ENCODE measurements at places on chromosomes 3 and 15. TPM values are rescaled to one million over a fixed set of nuclear protein-coding genes. Genes with fewer than 3 reads are reported as not detected.

DNA sequence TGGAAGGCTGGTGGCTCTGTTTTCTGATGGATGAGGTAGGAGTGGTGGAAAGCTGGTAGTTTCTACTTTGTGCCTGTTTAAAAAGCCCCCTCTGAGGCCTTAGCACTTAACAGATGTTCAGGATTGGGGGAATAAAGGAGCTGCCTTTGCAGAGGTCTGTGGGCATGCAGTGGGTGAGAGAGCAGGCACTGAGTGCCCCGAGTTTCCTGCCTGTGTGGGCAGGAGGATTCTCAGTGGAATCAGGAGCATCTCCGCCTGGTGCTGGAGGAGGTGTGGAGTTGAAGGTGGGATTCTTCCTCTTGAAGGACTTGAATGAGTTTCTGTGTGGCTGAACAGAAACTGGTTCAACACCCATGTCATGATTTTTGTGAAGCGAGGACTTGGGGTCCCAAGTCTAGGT is 74.3 kb downstream of the IGF1R start:
- DNase-seq: no peak

- no peak for DNase-seq
Observed at GRCh38 chr3:17936736-17937480, 194.5 kb upstream of the TBC1D5 start.

- no peak for DNase-seq
Observed at GRCh38 chr3:14614189-14614588, 37.4 kb upstream of the CCDC174 start.

GRCh38 chr3:52503788-52504424 is 8.8 kb downstream of the STAB1 start:
- no peak for DNase-seq

DNA sequence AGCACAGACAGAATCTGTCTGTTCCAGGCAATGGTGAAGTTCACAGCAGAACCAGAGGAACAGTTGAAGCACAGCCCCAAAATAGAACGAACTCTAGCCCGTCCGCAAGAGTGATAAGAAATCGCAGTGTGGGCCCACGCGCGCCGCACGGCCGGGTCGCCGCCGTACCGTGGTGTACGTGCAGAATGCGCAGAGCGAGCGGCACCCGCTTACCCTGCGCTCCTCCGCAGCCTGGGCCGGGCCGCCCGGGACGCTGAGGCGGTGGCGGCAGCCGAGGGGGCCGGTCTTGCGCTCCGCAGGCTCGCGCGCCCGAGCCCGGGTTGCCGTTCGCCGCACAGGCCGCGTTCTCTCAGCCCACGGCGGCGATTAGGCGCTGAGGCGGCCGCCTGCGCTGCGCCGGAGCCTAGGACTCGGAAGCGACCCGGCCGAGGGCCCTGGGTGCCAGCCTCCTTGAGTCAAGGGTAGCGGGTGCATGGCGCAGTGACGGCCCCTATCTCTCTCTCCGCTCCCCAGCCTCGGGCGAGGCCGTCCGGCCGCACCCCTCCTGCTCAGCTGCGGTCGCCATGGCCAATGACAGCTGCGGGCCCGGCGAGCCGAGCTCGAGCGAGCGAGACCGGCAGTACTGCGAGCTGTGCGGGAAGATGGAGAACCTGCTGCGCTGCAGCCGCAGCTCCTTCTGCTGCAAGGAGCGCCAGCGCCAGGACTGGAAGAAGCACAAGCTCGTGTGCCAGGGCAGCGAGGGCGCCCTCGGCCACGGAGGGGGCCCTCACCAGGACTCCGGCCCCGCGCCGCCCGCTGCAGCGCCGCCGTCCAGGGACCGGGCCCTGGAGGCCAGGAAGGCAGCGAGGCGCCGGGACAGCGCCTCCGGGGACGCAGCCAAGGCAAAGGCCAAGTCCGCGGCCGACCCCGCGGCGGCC is 20.5 kb downstream of the WDR73 start:
- DNase-seq: peak; percentile 53

- no peak for DNase-seq
Observed at GRCh38 chr3:108757404-108757982, at the start of gene RETNLB. Gene RETNLB, minus strand, starts transcription at chr3:108757410. Its CDS starts 225 bp downstream, at chr3:108757185.

DNA sequence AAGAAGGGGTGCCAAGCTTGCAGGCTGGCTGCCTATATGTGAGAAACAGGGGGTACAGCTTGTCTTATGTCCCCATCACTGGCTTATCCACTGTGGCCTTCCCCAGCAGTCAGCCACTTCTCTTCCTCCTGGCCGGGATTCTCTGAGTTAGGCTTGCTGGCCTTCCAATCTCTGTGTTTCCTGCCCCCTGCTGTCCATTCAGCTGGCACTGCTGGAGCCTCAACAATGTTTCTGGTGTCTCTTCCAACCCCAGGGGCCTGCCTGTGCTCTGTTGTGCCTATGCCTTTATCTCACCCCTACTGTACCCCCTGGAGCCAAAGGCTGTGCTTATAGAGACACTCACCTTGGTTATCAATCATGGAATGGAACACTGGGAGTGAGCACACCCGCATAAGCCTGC is 36.5 kb downstream of the ANAPC13 start:
- DNase-seq: no peak

- no peak for DNase-seq
Observed at GRCh38 chr15:60894347-60894746, 334.8 kb downstream of the RORA start.

GRCh38 chr15:40238532-40239403 is at the start of gene PAK6:
Gene PAK6, plus strand, starts transcription at chr15:40239063. Its CDS starts 25,723 bp downstream, at chr15:40264786.
- DNase-seq: no peak

GRCh38 chr3:138781012-138781470 is 53.7 kb downstream of the PIK3CB start:
- DNase-seq: no peak

GRCh38 chr3:108182339-108182738 is 39.9 kb downstream of the IFT57 start:
- DNase-seq: no peak

- no peak for DNase-seq
Observed at GRCh38 chr3:160005004-160005403, 16.4 kb downstream of the IL12A start.

DNA sequence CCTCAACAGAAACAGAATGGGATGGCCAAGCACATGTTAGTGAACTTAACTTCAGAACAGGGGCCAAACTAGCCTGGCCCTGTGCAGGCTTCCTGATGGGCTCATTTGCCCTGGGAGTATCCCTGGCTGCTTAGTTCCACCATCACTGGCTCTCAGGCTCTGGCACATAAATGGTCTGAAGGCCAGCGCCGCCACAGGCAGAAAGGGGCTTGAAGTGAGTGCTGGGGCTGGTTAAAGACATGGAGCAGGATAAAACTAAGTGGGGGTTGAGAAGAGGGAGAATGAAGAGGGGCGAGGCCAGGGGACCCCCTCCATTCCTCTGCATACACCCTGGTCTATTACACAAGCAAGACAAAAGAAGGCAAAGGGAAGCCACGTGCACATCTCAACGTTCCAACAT is 12.2 kb downstream of the SLCO2A1 start:
- no peak for DNase-seq

DNA sequence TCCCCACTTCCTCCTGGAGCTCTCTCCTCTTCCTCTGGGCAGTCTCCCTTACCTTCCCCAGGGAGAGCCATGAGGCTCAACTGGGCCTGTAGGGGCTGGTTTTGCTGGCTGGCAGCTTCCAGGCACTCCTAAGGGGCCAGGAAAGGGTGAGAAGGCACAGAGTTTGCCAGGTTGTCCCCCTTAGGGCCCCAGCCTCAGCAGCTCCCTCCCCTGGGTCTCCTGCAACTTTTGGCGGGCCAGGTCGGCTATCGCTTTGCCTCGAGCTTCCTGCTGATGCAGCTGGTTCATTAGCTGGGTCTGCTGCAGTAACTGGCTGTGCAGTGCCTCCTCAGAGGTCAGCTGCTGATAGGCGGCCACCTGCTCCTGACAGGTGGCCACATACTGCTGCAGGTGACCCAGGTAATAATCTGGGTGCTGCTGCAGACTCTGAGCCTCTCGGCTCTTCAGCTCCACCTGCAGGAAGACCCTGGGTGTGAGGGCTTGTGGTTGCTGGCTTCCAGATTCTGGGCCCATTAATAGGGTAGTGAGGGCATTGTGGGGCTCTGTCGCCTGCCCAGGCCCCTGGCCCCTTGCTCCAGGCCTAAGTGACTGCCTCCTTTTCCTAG is 29.7 kb upstream of the OR4F6 start:
- DNase-seq: no peak

DNA sequence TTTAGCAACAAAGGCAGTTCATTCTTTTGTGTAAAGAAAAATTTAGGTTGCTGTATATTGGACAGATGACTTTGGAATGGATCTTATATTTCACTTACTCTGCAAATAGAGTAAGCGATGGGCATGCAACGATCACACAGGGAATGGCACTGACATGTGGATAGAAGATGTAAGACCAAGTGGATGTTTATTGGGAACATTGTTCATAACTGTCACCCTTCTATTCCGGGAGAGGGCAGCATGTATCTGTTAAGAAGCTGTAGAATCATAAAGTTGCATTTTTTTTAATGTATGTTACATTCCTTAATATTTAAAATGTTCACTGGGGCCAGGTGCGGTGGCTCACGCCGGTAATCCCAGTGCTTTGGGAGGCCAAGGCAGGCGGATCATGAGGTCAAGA is 41.2 kb downstream of the HPS3 start:
- DNase-seq: no peak

- DNase-seq: no peak
Observed at GRCh38 chr3:190059242-190059590, 61.5 kb downstream of the P3H2 start.

DNA sequence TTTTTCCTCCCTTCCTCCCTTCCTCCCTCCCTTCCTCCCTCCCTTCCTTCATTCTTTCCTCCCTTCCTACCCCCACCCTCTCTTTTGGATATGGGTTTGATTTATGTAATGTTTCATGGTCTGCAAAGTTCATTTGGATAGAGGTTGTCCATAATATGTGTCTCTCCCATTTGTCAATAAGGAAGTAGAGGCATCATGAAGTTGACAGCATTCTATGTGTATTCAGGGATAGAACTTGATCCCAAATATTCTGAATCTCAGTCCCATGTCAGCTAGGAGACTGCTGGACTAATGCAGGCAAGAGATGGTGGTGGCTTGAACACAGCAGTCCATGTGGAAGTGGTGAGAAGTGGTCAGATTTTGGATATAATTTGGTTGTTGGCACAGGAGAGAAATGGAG is 90.7 kb upstream of the SLC6A6 start:
- no peak for DNase-seq

- no peak for DNase-seq
Observed at GRCh38 chr15:68821841-68822381, 1.2 kb upstream of the ANP32A start.

DNA sequence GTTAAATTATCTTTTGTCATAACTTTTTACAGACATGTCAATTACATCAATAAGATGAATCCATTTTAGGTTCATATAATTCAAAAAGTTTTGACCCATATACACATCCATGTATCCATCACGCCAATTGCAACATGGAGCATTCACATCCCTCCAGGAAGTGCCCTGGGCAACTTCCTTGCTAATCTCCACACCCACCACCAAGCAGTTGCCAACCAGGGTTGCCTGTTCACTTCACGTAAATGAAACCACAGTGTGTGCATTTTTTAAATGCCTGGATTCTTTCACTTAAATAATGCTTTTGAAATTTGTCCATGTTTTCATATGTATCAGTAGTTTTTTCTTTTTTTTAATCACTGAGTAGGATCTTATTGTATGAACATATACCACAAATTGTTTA is 40.7 kb upstream of the LYZL4 start:
- no peak for DNase-seq

DNA sequence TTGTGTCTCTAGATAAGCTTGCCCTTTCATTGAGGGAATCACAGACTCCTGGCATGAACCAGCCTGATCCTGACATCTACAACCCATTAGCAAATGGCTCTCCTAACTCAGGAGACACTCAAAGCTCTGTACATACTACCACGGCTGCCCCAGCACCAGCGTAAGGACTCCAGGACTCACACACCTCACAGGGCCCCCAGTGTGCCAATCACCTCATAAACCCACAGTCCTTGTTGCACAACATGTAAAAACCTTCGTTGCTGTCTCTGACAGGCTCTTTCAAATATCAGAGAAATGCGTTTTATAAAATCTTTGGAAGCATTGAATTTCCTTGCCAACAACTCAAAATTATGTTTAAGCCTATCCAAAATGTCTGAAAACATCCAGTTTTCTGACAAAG is 7.3 kb downstream of the FYCO1 start:
- no peak for DNase-seq

DNA sequence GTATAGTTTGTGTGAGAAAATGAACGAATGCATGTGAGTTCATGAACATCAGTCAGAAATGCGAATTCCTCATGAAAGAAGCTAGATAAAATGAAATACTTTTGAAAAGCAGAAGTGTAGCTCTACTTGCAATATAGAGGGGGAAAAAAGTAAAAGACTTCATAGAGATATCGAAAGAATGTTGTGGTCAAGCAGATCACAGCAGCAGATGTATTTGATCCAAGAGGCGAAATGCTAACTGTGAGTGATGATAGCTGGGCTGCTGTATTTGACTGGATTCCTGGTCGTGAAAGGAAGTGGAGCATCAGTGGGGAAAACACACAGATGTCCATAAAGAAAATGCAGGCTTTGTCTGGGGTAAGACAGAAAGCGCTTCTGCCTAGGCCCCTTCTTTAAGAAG is 112.4 kb downstream of the ADAMTSL3 start:
- DNase-seq: no peak

- peak; percentile 76 for DNase-seq
Observed at GRCh38 chr15:49238342-49238741, 68.3 kb downstream of the GALK2 start.

DNA sequence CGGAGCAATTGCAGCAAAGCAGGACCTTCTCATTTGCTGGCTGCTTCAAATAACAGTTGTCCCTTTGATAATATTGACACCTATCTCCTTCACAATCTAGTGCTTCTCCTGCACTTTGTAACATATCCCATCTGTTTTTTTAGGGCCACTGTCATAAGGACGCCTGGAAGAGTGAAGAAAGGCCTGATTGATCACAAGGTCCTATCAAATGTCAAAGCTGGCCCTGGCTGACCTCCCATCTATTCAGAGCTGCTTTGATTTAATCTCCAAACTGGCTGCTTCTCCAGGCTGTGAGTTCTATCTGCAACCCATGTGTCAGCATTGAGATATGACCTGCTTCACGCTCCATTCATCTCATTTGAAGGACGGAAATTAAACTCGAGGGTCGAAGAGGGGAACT is 601.2 kb upstream of the KCNMB2 start:
- DNase-seq: peak; percentile 61

- no peak for DNase-seq
Observed at GRCh38 chr3:142690613-142691012, 33.2 kb upstream of the TRPC1 start.

The CNTN3 gene
- polyA plus RNA-seq: 7.1 TPM

The ARPP19 gene
- 123 TPM for polyA plus RNA-seq

The CCDC33 gene
- 5.0 TPM for polyA plus RNA-seq

The JMJD7 gene
- polyA plus RNA-seq: 10.5 TPM

The PSTPIP1 gene
- 1.7 TPM for polyA plus RNA-seq

The SYNPR gene
- not detected for polyA plus RNA-seq

The MOBP gene
- polyA plus RNA-seq: 0.17 TPM

The PLSCR4 gene
- polyA plus RNA-seq: 17.0 TPM

The DZIP1L gene
- 16.4 TPM for polyA plus RNA-seq

The THRB gene
- 26.7 TPM for polyA plus RNA-seq

The GOLGA8J gene
- 1.3 TPM for polyA plus RNA-seq

The FBXO40 gene
- polyA plus RNA-seq: not detected

The PDE12 gene
- polyA plus RNA-seq: 12.5 TPM

The SPATA12 gene
- 0.12 TPM for polyA plus RNA-seq

The SNX33 gene
- polyA plus RNA-seq: 21.8 TPM

The LRRC34 gene
- polyA plus RNA-seq: 18.8 TPM

The CLRN1 gene
- not detected for polyA plus RNA-seq

The RRP9 gene
- polyA plus RNA-seq: 20.3 TPM

The CCR8 gene
- not detected for polyA plus RNA-seq

The SI gene
- polyA plus RNA-seq: not detected

Measured in renal cortex interstitium (tissue), 15 donors.